Stimulated activated CD4-positive, alpha-beta T cell treated with anti-CD3 and anti-CD28 coated beads, Interleukin-4, amount 100 ng/mL, for 4 hours (primary cell): ENCODE measurements at places on chromosomes 6 and 20.

DNA sequence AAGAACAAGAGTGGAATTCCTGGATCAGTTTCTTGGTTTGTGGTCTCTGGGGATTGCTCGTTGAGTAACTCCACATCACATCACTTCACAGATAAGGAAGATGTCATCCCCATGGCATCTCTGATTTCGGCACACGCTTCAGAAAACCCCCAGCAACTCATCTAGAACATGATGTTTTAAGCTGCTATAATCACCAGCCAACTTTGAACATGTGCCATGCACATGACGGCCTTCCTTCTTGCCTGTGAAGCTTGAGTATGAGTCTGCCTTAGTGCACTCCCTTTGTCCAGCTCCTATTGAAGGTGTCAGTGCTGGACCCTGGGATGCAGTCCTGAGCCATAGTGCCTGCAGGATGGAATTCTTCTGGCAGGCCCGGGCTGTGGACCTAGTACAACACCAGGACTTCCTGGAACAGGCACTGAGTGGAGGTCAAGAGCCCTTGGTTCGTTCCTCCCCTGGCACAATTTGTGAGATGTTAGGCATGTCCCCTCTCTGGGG is 231.5 kb upstream of the SUPT3H start:
- no peak for DNase-seq

DNA sequence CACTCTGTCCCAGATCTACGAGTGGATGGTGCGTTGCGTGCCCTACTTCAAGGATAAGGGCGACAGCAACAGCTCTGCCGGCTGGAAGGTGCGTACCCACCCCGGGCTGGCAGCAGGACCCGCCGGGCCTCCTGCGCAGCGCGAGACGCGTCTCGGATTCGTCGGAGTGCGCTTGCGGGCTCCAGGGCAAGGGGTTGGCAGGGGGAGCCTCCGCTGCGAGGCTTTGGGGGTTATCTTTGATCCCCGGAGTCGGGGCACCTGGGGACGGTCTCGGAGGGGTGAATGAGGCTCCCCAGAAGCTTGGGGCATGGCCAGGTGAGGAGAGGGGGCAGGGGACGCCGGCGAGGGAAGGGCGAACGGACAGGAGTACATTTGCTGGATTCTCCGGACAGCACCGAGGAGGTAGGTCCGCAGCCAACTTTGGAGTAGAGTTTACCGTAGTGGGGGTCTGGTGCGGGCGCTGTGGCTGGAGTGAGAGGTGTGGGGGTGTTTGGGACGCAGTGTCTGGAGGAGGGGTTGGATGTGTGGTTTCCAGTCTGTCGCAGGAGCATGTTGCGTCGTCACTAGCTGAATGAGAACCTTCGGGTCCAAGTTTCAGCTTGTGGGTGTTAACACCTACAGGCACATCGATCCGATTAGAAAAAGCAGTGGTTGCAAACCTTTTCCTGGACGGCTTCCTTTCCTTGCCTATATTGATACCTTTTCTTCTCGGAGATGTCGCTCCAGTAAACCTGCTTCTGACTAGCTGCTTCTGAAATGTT is 1.2 kb downstream of the FOXO3 start:
- no peak for DNase-seq

- DNase-seq: peak; percentile 32
Observed at GRCh38 chr6:16514249-16514648, 247.0 kb downstream of the ATXN1 start.

DNA sequence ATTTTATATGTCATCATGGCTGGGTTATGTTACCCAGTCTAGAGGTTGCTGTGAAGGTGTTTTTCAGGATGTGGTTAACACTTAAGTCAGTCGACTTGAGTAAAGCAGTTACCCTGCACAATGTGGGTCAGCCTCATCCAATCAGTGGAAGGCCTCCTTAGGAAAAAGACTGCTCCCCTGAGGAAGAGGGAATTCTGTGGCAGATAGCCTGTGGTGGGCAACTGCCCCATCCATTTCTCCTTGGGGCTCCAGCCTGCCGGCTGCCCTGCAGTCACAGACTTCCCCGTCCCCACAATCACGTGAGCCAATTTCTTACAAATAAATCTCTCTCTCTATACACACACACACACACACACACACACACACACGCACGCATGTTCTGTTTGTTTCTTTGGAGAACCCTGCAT is 34.5 kb upstream of the MPC1 start:
- peak; percentile 34 for DNase-seq

GRCh38 chr6:105207524-105208269 is 27.9 kb upstream of the POPDC3 start:
- no peak for DNase-seq

GRCh38 chr20:5535125-5535756 is 215.0 kb upstream of the SHLD1 start:
- no peak for DNase-seq

DNA sequence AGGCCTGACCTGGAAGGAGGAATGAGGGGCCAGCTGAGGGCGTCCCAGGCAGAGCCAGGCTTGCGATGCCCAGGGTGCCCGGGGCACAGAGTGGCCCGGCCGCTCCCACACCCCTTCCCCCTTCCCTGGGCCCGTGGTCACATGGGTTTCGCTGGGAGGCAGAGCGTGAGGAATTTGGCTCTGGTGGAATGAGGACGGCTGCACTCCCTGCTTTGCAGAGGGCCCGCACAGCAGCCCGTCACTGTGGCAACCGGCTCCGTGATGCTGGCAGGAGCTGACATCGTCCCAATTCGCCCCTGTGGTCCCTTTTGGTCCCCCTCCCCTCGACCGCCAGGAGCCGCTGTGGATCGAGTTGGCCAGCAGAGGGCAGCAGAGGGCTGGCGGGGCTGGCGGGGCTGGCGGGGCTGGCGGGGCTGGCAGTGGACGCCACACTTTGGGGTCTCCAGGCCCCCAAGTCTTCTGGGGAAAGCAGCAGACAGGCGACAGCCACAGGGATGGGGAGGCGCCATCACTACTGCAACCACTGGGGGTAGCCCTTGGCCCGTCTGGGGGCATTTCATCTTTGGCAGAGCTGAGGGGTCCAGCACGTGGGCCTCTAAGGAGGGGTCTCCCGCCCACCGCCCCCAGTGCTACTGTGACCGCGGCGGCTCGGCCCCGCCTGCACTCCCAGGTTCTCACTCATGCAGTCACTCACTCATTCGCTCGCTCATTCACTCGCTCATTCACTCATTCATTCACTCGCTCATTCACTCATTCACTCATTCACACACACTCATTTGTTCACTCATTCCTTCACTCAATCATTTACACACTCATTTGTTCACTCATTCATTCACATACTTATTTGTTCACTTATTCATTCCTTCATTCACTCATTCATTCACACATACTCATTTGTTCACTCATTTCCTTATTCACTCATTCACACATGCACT is 49.7 kb upstream of the BHLHE23 start:
- DNase-seq: peak; percentile 48

DNA sequence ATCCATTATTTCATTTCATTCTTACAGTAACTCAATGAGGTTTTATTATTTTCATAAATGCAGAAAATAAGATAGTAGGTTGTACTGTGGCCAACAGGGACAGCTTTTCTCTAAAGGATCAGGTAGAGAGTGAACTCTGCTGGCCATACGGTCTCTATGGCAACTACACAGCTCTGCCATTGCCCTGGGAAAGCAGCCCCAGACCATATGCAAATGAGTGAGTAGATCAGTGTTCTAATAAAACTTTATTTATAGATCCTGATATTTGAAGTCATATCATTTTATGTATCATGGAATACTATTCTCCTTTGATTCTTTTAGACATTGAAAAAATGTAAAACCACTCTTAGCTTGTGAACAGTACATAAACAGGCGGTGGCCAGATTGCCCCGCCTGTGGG is 192.5 kb upstream of the RREB1 start:
- no peak for DNase-seq

GRCh38 chr6:119343167-119343566 is 6.4 kb downstream of the MAN1A1 start:
- no peak for DNase-seq

GRCh38 chr20:24449026-24449720 is 20.3 kb upstream of the SYNDIG1 start:
- no peak for DNase-seq

GRCh38 chr6:23027281-23027680 is 457.9 kb downstream of the HDGFL1 start:
- no peak for DNase-seq

DNA sequence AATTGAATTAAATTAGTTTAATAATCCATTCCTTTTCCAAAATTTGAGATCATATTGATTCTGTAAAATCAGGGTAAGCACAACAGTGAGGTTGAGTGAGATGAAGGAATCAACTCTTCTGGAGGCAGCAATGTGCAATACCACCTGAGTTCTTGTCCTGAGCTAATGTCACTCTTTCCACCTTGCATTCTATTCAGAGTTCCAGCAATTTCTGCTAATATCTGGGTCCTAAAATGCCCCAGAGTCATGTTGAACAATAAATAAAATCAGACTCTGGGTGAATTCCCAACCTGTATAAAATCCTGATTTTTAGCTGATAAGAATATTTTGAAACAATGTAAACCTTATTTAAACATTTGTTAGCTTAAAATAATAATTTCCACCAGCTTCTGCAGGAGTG is 590.8 kb upstream of the ADGRB3 start:
- DNase-seq: no peak

DNA sequence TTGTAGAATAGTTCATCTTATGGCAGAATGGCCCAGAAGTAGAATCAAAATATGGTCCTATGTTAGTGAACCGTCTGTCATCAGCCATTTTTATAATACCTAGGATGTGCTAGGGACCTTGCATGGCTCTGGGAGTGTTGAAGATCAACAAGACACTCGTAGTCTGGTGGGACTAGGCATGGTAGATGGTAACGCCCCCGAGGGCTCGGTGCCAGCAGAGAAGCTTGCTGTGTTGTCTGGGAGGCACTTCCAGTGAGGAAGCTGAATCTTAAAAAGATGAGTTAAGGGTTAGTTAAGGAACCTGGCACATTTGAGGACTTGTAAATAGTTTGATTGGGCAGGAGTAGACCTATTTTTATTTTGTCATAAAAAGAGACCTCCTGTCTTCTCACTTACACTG is 82.4 kb downstream of the MAP3K4 start:
- no peak for DNase-seq

GRCh38 chr6:20404641-20405032 is 3.0 kb downstream of the E2F3 start:
- DNase-seq: peak; percentile 57
